GM04504 (cell line): ENCODE measurements at places on chromosomes 1 and 21.

DNA sequence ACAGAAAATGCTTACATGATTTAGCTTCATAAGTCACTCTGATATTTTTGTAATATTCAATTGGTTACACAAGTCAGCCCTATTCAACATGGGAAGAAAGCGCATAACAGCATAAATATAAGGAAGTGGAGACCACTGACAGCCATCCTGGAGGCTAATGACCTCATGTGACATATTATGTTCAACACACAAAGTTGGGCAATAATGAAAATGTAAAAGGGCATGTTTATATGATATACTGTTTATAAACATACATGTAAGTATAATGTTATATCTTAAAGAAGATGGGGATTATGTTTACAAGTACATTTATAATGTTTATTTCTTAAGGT, 30.2 kb downstream of the EVI5 start:
- DNase-seq: no peak

GRCh38 chr1:229164836-229165735, 105.8 kb upstream of the RAB4A start:
- DNase-seq: no peak

GRCh38 chr1:107777664-107778047, 187.3 kb downstream of the VAV3 start:
- no peak for DNase-seq

DNA sequence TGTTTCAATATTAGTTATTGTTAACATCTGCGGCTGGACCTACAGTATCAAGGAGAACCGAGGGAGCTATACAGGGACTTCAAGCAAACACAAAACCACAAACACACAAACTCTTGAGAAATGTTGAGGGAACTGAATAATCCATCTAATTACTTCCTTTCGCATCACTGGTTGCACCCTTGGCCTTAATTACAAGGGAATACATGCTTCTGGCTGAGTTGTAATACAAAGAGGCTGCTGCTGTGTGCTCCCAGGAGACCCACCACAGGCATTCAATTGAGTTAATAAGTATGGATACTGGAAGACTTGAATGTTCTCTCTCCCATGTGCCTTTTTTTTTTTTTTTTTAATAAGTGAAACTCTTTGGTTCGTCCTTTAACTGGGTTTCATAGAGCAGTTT, 16.8 kb upstream of the SMYD2 start:
- DNase-seq: no peak

GRCh38 chr1:61157468-61157987, 75.2 kb downstream of the NFIA start:
- peak; percentile 66 for DNase-seq

DNA sequence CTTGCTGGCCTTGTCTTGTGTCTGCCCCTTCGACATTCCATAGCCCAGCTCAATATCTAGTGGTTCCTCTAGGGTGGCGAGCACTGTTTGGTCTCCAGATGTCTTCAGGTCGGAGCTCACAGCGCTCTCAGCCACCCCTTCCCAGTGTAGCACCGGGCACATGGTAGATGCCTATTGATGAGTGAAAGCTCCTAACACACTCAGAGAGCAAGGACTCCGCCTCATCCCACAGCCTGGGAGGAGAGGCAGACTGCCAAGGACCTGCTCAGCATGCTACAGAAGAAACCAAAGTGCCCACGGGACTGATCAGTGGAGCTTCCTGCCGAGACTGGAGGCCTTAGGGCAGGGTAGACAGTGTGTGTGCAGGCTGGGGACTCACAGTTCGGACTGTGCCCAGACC, 10.9 kb downstream of the PCSK9 start:
- DNase-seq: peak; percentile 44

DNA sequence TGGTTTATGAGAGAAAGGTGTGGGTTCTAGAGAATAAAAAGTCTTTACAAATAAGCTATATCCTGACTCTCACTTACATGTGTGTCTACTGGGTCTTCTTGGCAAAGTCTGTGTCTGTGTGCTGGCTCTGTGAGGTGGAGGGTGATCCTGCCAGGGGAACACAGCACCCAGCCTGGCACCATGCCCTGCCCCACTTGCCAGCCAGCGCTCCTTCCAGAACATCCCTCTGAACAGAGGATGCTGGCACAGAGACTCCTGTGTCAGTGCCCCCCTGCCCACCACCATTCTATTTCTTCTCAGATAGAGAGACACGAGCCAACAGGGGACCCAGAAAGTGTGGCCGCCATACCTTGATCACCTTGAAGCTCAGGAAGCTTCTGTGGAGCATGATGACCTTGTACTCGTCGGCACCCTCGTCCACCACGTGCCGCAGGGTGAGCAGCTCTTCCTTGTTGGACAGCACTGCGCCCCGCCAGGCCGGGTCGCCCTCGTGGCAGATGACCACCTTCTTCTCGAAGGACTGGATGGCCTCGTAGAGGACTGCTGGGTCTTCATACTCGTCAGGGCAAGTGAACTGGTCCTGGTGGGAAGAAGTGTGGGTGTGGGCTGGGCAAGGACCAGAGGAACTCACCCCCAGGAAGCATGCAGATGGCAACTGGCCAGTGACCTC, 49.7 kb downstream of the NTPCR start:
- DNase-seq: no peak

- no peak for DNase-seq
Observed at GRCh38 chr1:64575881-64576676, 106.2 kb downstream of the CACHD1 start.

DNA sequence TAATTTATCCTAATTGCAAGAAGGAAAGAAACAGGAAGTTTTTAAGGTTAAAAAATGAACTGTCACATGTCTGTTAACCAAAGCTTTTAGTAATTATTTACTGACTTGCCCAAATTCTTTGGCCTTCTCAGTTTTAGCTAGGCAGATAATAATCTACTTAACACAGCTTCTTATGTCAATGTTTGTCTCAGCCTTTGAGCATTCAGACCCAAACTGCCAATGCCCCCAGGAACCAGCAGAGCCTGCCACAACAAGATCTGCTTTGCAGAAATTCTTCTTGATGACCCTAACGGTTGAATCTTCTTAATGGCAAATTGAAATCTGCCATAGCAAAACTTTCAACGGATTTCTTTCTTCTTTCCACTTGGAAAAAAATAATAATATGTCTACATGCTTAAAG, 792.4 kb upstream of the ADGRL2 start:
- no peak for DNase-seq

DNA sequence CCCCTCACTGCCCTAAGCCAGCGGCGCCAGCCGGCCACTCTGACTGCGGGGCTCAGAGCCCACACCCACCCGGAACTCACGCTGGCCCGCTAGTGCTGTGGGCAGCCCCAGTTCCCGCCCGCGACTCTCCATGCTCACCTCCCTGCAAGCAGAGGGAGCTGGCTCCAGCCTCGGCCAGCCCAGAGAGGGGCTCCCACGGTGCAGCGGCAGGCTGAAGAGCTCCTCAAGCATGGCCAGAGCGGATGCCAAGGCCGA, 41.5 kb downstream of the SLC2A1 start:
- no peak for DNase-seq

DNA sequence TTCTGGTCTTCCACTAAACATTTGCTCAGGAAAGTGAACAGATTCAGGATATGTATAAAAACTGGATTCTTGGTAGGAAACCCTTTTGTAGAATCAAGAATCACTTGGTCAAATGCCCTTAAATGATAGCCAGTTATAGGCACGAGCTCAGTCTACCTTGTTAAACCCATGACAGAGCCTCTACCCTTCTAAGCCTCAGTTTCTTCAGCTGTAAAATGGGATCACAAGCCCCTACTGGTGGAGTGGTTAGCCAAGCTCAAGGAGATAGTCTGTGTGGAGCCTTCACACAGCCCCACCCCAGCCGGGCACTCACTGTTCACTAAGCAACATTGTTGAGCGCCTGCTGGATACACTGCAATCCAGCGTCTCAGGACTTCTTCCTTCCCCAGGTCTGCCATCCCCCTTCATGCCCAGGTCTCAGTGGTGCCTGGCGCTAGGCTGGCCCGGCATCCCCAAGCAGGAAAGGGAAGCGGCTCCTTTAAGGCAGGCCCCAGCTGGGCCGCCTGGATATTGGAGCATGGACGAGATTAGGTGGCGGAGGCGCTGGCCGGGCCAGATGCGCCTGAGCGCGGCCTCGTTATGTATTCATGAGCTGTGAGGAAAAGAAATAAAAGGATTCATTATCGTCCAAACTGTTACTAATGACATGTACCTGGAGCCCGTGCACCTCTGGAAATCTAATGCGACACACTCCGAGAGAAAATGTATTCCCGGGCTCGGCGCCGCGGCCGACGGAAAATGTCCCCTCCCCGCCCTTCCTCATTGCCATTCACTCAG, 75.6 kb downstream of the TAS1R2 start:
- DNase-seq: no peak

GRCh38 chr1:88888750-88889149, 2.6 kb downstream of the GTF2B start:
- DNase-seq: no peak
